NCI-H1694 (cell line): ENCODE measurements at places on chromosomes 2 and 18.
A peak's percentile ranks its signal among the peaks of the same experiment; 100 is the strongest.

GRCh38 chr2:108323619-108324018 is 34.9 kb downstream of the SULT1C2 start:
- DNase-seq, result no peak

DNA sequence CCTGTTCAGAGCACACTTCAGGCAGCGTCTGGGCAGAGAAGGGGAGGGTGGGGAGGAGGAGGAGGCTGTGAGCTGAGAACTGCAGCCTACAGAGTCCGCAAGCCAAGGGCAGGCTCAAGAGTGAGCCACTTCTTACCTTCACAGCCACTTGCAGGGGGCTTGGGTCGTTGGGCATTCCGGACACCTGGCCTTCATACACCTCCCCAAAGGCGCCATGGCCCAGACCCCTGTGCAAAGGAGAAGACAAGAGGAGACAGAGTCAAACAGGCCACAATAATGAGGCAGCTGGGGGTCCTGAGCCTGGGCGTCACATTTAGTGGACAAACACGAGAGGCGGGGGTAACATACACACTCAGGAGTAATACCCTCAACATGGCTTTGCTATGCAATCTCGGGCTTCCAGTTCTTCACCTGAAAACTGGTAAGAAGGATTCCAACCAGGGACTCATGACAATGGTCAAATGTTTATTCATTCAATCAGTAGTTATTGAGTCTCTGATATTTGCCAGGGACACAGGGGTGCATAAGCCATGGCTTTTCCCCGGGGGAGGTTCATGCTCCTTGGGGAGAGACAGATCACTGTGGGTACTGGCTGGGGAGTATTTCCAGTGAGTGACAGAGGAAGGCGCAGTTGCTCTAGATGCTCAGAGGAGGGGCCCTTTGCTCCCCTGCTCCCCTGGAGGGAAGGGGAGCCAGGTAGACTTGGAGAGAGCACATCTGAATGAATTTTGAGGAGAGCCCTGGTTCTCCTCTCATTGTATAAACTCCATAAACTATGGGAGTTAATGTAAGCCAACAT is 107.4 kb downstream of the CLIP4 start:
- no peak for DNase-seq

DNA sequence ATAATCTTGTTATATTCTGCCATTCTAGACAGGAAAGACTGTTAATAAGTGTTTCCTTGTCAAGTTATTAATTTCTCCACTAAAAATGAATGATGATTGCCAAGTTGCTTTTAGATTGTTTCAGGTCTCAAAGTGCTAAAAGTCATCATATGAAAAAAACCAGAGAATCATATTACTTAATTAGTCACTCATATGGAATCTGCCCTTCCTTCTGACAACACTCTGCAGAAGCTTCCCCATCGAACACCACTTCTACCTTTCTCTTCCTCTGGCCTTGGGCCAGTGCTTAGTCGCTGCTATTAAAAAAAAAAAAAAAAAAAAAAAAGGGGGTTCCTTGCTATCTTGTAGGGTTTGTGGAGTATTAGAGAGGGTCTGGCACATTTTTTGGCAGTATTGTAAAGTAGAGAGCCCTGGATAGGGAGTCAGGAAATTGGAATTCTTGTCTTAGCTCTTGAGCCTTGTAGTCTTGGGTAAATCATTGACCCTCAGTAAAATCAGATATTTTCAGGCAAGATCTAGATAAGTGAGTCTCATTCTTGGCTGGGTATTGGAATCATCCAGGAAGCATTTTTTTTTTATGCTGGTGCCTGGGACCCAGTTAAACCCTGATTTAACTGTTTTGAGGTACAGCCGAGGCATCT is 141.7 kb upstream of the CCDC68 start:
- no peak for DNase-seq

GRCh38 chr2:52571380-52572347 is 1195.9 kb upstream of the CHAC2 start:
- DNase-seq, result no peak

DNA sequence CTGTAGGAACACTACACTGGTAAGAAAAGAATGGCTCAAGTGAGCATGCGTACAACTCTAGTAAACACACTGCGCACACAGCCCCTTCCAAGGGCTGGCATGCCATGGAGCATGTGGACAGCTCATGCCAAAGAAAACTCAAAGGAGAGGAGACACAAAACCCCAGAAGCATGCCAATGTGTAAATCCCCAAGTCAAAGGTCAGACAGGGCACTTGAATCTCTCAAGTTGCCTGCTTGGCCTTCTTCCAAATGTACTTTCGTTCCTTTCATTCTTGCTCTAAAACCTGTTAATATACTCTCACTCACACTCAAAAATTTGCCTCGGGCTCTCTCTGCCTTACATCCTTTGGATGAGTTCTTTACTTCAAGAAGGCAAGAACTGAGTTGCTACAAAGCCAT is 365.3 kb downstream of the NBAS start:
- DNase-seq, result no peak

DNA sequence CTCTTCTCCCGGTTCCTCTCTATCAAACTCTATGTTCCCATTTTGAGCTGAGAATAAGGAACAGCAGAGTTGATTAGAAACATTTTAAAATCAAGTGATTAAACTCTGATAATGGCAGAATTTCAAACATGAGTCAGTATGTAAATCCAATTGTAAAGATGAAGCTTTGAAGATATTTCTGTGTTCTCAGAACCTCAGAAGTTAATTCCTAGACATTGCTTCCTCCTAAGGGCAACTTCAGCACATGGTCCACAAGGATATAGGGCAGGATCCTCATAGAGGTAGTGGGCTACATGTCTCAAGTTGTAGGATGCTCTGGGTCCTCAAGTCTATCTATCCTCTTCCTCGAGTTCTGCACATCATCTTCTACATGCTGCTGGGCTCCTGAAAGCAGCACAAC is 46.3 kb downstream of the QPCT start:
- no peak for DNase-seq

- DNase-seq, result no peak
These were observed at the start of gene CD28 for GRCh38 chr2:203706403-203706802. Gene CD28 (plus strand): TSS chr2:203706639. CDS start chr2:203706697, 58 bp downstream.

- DNase-seq, result peak; percentile 72
These were observed 164.0 kb upstream of the MYO3B start for GRCh38 chr2:170013802-170014551.

DNA sequence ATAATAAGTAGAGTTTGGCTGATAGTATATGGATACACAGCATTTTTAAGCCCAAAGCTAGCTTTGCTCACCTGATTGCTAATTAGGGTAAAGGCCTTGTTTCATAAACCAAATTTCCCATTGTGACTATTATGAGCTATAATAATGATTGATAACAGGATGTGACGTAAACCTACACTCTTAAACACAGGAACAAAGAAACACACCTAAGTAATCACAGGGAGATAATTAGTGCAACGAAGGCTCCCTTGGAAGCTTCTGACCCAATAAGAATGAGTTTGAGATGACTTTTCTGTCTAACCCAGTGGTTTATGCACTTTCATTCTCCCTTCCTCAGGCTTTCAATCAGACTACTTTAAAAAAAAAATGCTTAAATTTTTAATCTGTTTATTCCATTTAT is 683.2 kb downstream of the SATB2 start:
- DNase-seq, result no peak

- DNase-seq, result no peak
These were observed 101.0 kb upstream of the CTDP1 start for GRCh38 chr18:79578396-79579260.

DNA sequence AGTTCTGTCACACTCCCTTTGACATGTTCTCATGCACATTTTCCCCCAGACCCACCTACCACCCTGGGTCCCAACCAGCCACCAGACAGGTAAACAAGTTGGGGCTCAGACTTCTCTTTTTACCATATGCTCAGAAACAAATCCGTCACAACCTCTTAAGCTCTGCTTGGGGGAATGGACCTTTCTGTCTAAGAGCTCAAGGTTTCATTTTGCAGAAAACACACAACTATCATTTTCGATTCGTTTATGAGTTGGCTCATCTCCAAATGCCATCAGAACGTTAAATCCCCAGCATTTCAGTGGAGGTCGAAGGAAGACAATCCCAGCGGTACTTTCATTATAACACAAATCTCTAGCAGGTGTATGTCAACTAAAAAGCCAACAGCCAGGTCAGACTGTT is 30.6 kb upstream of the NCK2 start:
- DNase-seq, result no peak

- DNase-seq, result no peak
These were observed 86.6 kb downstream of the SOWAHC start for GRCh38 chr2:109700680-109701274.

- DNase-seq, result no peak
These were observed 22.7 kb downstream of the RNF152 start for GRCh38 chr18:61870151-61870550.

DNA sequence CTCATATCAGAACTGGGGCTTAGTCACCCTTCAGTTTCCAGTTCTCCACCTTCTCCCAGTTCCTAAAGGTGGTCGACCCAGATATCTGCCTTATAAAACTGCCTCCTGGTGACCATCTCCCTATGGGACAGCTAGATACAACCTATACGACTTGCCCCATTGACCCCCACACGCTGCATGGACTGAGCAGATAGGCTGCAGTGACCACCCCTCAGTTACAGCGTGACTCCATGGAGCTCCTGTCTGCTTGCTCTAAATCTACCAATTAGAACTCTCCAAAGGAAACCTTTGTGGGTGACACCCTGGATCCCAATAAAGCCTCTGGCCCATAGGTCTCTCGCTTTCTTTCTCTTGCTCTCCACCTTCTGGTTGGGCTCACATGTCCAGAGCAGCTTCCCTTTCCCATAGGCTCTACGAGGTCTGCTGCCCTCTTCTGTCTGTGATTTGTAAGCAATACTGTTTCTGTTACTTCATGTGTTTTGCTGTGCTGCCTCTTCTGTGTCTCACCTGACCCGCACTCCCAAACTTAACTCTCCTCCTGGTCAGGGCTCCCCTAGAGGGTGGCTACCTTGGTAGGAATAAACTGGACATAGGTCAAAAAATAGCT is 971.3 kb upstream of the FAM98A start:
- no peak for DNase-seq

DNA sequence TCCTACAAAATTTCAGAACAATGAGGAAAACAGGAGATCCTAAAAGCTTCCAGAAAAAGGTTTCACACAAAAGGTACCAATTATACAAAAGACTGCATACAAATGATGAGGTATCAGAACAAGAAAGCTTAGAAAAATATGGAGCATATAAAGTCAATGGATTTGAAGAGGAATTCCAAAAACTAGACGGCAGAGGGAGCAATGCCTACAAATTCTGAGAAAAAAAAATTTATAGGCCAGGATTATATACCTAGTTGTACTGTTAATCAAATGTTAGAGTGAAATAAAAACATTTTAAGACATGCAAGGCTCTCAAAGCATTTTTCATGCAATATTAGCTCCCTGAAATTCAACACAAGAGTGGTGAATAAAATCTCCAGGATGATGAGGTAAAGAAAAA is 106.2 kb downstream of the ZRANB3 start:
- no peak for DNase-seq

DNA sequence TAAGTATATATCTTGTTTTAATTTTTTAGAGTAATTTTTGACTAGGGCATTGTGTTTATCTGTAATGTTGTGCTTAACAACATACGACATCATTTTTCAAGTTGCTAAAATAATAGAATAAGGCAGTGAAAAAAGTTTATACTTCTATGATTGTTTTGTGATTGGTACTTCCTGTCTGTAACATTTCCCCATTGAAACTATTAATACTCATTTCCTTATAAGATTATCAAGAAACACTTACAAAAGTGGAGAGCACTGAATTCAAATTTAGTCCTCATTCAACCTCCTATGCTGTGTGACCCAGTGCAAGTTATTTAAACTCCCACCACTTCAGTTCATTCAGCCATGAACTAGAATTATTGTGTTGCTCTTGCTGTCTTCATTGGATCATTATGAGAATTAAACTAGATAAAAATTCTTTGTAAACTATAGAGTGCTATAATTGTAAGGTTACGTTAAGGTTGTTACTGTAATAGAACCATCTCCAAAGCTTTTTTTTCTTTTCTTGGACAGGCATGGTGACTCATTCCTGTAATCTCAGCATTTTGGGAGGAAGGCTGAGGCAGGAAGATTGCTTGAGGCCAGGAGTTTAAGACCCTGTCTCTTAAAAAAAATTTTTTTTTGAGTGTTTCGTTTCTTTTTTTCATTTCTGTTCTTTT is 2.8 kb downstream of the ETAA1 start:
- DNase-seq, result no peak

DNA sequence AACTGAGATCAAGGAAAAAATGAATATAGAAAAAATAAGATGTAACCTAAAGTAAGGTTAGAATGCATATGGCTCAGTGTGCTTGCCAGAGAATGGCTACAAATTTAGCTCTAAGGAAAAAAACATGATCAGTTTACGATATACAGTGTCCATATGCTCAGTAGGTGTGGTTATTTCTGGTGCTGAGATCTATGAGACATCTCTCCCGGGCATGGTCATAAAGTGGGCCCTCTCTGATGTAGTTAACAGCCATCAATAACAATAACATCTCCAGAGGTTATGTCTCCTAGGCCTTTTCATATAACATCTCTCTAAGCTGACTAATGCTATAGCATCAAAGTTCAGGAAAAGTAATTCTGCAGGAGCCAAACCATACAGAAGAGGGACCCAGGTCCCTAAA is 56.3 kb upstream of the UBE2E3 start:
- DNase-seq, result no peak

DNA sequence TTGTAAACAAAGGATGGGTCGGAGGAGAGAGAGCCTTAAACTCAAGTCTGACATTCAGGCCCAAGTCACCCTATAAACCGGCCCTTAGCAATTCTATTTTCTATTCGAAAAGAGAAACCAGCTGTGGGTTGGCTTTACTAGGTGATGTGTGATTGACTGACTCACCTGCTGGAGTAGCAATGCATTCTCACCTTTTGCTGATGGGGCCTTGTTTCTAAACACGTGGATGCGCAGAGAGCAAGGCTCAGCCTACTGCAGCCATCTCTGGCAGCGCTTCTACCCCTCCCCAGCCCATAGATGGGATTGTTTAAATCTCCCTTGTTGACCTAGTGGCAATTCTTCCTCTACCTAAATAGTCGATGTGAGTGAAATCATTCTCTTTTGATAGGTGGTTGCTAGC is 138.5 kb downstream of the MEIS1 start:
- no peak for DNase-seq

DNA sequence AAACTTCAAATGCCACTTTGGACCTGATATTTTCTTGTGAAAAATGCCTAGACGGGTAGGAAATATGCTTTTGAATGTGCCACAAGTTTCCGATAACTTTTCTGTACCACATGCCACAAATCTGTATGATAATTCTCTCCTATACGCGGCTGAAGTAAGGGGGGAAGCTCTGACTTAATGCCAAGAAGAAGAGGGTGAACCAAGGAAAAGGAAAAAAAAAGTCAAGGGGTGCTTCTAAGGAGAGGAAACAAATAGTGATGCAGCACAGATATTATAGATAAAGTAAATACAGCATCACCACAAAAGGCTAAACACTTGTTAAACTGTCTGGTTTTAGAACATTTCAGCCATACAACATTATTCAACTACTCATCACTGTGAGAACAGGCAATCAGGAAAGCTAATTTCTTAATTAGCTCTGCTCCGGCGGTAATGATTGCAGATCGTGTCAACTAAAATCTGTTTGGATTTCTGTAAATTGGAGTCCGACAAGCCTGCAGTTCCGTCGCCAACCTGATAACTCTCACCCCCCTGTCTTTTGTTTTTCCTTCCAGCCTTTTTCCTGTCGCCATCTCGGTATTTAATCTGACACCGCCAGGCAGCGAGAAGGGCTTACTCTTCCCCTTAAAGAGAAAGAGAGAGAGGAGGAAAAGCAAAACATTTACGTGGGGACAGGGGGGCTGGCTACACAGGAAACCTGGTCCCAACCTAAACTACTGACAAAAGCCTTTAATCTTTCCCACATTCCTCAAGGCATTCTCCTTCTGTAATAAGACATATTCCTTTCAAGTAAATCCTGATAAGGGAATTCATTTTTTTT is 67.5 kb downstream of the ZEB2 start:
- DNase-seq, result peak; percentile 7
